ENCODE measurements at places on chromosomes 13 and 19.

DNA sequence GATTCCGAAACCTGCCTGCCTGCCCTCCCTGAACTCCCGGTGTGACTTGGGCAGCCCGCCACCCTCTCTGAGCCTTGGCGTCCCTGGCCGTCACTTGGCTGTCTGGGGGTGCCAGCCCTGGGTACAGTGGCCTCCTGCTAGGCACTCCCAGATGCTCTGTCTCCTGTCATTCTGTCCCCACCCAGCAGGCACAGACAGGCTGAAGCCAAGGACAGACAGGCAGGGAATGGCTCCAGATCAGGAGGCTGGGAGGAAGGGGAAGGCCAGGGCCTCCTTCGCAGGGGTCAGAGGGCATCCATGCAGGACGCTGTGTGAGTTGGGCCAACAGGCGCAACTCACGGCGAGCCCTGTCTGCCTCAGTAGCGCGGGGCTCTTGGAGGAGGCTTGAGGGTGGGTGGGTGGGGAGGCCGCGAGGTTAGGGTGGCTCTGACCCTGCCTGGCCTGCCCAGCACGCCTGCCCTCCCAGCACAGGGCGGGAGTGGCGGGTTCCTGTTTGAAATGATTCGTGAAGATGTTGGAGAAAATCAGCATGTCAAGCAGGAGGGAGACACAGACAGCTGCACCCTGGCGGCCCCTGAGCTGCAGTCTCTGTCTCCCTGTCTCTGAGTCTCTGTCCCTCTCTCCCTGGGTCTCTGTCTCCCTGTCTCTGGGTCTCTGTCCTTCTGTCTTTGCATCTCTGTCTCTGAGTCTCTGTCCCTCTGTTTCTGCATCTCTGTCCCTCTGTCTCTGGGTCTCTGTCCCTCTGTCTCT is 19.7 kb downstream of the KLHL26 start:
- no peak for DNase-seq

DNA sequence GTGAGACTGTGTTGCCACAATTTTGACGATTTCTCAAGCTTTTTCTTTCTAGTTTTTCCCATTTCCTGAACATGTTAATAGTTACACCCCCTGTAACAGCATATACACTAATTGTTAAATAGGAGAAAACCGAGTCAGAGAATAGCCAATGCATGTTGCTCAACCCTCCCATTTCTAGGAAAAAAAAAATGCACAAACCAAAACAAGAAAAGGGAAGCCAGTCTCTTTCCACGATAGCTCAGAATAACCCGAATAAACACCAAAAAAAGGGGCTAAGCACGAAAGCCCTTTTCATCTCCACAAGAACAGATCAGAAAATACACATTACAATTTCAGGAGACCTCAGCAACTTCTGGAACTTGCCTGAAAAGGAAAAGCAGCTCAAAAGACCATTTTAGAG is 16.3 kb downstream of the LATS2 start:
- DNase-seq, result no peak

DNA sequence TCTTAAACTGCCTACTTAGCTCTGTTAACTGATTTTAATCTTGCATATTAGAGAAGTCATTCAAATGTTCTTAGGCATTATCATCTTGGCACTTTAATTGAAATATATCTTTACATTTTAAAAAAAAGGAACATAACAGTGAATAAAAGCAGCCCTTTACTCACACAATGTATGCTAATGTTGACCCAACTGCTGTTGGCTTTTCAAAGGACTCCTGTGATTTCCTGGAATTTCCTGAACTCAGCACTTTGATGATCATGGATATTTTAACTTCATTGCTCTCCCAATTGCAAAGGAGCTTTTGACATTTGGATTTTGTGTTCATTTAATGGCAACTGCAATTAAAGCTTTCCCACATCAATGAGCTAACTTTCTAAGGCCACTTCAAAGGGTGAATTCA is 1230.3 kb downstream of the DIAPH3 start:
- DNase-seq, result no peak

- DNase-seq, result no peak
Observed at GRCh38 chr13:44762911-44763310, 186.8 kb upstream of the TSC22D1 start.

- no peak for DNase-seq
Observed at GRCh38 chr13:66159511-66159910, 1070.6 kb downstream of the PCDH9 start.

DNA sequence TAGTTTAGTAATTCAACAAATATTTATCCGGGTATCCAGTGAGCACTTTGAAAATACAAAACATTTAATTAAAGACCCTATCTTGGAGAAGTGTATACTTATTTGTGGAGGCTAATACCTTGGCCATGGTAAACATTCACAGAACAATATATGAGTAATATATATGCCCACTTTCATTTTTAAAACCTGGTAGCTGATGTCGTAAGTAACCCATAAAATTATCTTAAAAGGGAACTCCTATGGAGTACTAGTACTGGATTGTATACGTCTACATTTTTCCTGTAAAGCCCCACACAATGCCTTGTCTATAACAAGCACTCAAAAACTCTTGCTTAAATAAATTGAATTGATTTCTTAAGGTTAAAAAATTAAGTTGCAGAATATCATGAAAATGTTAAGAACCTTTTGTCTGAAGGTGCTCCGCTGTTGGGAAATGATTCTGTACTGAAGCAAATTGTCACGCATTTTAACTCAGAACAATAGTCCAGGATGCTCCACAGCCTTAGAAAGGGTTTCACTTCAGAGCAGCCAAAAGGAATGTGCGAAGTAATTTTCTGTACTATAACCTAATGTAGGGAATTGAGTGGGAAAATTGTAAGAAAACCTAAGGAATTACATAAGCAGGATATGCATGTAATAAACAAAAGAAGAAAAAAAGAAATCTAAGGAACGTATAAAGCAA is 58.9 kb upstream of the C1QTNF9 start:
- DNase-seq, result no peak

DNA sequence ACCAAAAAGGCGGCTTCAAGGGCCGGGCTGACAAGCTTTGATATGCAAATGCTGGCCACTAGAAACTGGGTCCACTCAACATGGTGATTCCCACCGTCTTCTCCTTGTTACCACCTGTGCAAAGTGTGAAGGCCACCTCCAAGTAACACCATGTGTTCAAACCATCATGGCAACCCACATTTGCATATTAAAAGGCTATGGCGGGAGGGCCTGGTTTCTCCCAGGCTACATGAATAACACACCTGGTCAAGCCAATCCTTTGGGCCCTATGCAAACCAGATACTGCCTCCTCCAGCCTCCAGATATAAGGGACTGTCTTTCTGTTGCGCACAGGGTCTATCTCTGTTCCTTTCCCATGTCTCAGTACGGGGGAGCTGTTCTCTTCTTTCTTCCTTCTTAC is 36.6 kb upstream of the ZSCAN5A start:
- DNase-seq, result no peak

- DNase-seq, result no peak
Observed at GRCh38 chr19:4206818-4207484, 22.4 kb upstream of the EBI3 start.

DNA sequence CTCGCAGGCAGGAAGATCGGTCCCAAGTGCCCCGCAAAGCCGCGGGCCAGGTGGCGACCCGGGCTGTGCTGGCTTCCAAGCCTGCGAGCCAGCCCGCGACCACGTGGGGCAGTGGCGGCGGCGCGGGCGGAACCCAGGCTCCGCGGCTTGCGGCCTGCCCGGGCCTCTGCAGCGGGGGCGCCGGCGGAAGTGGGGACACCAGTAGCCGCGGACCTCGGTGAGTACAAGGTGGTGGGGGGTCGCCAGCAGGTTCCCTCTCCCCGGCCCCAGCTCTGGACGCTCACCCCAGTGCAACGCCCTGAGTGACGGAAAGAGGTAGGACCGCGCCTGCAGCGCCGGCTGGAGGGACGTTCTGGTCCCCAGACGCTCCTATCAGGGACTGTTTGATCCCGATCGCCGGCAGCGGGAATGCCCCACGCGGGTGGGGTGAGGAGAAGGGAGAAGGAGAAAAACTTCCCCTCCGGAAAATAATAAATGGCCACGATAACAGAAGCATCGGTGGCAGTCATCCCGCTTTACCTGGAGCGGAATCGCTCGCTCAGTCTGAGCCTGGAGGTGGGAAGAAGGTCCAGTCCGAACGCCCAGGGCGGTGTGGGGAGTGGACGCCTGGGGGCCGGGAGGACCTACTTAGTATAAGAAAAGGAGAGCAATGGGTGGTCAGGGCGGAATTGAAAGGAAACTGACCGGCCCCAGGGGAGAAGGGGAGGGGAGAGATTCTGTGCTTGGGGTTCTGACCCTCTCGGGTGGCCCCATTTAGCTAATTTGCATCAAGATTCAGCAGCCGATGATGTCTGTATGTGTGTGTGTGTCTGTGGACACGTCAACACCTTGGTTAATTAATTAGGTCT is at the start of gene GEMIN7:
TSS of gene GEMIN7 (plus strand) at position 198 of the 848 bp plus-strand sequence. CDS start 10,855 bp downstream, outside the sequence.
- DNase-seq, result peak; percentile 84

- no peak for DNase-seq
Observed at GRCh38 chr19:32873247-32873959, 3.8 kb upstream of the SLC7A9 start.

DNA sequence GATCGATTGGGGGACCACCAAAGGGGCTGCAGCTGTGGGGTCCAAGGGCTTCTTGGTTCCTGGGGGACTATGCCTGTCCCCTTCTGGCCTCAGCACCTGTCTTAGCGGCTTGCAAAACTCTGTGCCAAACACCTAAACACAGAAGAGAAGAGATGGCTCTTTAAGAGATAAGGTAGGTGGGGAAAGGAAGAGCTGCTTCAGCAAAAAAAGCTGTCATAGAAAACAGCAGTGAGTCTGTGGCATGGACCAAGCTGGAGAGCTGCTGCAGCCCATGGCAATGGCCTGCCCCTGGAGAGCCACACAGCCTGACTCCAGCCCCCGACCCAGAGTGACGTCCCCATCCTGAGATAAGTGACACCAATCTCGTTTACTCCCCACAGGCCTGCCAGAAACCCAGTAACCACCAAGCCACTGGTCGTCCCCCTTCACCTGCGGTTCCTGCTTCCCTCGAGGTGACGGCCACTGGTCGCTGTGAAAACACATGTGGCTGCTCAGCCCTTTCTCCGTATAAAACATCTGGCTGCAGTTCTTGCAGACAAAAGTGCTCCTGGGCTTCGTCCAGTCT is 25.0 kb upstream of the NAPA start:
- no peak for DNase-seq

Data from activated naive CD4-positive, alpha-beta T cell treated with Interleukin-2 at 50 U/mL for 16 hours (primary cell).